T-helper 17 cell (primary cell): ENCODE measurements at places on chromosomes 4 and X.

DNA sequence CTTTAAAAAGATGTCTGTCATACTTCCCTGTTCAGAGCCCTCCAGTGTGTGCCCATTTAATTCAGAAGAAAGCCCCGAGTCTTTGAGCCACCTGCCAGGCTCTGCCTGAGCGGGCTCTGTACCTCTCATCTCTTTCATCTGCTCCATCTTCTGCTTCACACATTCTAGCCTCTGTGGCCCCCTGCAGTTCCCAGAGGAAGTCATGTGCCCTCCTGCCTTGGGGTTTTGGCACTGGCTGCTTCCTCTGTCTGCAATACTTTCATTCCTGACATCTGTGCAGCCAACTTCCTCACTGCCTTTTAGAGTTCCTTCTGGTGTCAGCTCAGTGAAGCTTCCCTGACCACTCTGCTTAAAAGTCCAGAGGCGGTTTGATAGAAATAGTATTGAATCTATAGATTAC, 6.2 kb upstream of the STK32B start:
- H3K27ac ChIP-seq: no peak overlapping the region
- H3K4me1 ChIP-seq: peaks cover 3% of the 10 kb centered on the region
- peaks cover 56% of the 10 kb centered on the region for H3K27me3 ChIP-seq
- H3K4me3 ChIP-seq: no peak overlapping the region

DNA sequence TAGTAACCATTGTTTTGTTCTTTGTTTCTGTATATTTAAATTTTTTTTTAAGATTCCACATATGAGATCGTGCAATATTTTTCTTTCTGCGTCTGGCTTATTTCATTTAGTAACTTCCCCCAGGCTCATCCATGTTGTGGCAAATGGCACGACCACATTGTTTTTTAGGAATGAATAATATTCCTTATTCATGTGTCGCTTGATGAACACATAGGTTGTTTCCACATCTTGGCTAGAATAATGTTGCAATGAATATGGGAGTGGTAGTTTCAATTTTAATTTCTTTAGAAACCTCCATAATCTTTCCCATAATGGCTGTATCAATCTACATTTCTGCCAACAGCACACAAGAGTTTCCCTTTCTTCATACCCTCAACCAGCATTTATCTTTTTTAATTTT, 166.8 kb upstream of the NR3C2 start:
- no peak overlapping the region for H3K27ac ChIP-seq
- H3K36me3 ChIP-seq: peaks cover 2% of the 10 kb centered on the region
- no peak for DNase-seq
- H3K4me3 ChIP-seq: no peak overlapping the region
- no peaks in the 10 kb centered on the region for H3K4me1 ChIP-seq

DNA sequence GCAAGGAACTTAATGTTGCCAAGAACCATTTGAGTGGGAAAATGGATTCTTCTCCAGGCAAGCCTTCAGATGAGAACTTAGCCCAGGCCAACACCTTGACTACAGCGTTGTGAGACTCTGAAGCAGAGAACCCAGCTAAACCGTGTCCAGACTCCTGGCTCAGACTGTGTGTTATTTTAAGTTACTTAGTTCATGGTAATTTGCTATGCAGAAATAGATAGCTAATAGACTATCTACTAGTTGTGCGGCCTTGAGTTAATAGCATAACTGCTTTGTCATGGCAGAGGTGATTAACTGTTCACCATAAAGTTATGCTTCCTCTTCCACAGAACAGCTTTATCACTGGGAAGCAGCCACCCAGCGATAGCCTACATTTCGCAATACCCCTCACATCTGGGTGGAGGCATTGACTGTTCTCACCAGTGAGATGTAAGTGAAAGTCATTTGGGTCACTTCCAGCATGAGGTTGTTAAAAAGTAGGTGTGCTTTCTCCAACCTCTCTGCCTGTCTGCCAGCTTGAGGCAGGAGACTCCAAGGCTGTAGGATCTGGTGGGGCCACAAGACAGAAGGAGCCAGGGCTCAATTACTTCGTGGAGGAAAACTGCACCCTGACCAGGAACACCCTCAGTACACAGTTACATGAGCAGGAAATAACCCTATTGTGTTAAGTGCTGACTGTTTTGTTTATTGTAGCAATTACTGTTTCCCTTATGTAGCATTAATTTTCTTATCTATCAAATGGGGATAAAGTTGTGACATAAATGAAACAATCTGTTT, 94.2 kb downstream of the GPAT3 start:
- H3K36me3 ChIP-seq: peaks cover 10% of the 10 kb centered on the region
- DNase-seq: no peak
- H3K4me1 ChIP-seq: peaks cover 7% of the 10 kb centered on the region
- peaks cover 63% of the 10 kb centered on the region for H3K27me3 ChIP-seq
- H3K27ac ChIP-seq: no peak overlapping the region

- H3K4me1 ChIP-seq: no peaks in the 10 kb centered on the region
- no peak overlapping the region for H3K27ac ChIP-seq
- no peak overlapping the region for H3K4me3 ChIP-seq
- H3K36me3 ChIP-seq: no peaks in the 10 kb centered on the region
- no peaks in the 10 kb centered on the region for H3K27me3 ChIP-seq
- no peak for DNase-seq
These were observed 40.5 kb upstream of the PGRMC2 start for GRCh38 chr4:128328106-128328505.

DNA sequence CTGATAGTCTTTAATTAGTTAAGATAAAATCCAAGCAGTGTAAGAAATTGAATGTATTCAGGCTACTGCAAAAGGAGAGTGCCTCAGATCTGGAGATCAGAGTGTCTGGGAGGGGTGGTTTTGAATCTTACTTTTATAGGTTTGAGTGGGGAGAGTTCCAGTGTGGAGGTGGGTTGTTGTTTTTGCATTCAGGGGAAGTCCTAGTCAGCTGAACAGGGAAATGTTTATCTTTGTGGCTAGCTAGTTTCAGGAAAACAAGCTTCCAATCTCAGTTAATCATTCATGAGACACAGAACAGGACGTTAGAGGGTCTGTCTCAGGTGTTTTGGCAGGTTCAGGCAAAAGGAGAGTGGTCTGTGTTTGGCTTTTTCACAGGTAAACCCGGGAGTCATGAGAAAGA, 26.0 kb downstream of the ZNF81 start:
- DNase-seq: no peak
- no peaks in the 10 kb centered on the region for H3K27me3 ChIP-seq
- H3K27ac ChIP-seq: peak overlapping the region; percentile 53
- H3K4me1 ChIP-seq: peaks cover 2% of the 10 kb centered on the region
- peaks cover 6% of the 10 kb centered on the region for H3K36me3 ChIP-seq
- H3K4me3 ChIP-seq: no peak overlapping the region

GRCh38 chr4:82352118-82352824, 21.5 kb downstream of the HNRNPD start:
- H3K4me1 ChIP-seq: peaks cover 21% of the 10 kb centered on the region
- H3K4me3 ChIP-seq: no peak overlapping the region
- no peak for DNase-seq
- peaks cover 6% of the 10 kb centered on the region for H3K36me3 ChIP-seq
- no peaks in the 10 kb centered on the region for H3K27me3 ChIP-seq
